ENCODE measurements at places on chromosomes 12 and 14.

GRCh38 chr14:99667821-99668220 lies 16.3 kb upstream of the CYP46A1 start:
- DNase-seq, result no peak

- DNase-seq, result no peak
These were observed 19.6 kb downstream of the ASB2 start for GRCh38 chr14:93956514-93957332.

DNA sequence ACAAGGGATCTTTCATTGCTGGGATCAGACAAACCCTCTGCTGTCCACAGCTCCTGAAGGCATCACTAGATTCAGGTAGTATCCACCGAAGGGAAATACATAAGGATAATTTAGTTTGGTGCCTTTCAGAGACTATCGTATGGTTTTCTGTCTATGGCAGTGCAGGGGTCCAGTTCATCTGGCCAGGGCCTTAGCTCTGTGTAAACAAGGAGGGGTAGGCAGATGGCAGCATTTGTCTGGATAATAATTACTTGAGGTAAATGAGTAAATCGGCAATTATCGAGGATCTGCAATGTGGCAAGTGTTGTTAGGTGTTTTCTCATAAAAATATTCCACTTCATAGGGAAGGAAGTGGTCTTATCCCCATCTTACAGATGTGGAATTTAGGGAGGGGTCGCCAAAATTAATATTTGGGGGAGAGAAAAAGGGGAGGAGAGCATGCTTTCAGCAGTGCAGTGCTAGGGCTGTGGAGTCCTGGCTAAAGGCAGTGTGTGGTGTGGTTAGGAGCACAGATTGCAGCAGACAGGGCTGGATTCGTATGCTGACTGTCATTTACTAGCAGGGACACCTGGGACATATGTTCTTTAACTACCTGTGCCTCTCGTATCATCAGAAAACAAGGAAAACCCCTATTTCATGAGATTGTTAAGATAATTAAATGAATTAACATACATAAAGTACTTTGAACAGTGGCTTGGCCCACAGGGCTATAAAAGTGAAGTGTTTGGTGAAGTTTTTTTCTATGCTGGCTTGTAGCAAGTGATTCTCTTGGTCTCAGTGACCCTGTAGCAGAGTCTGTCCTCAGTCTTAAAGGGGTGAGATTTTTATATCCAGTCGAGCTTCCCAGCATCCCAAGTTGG lies 27.1 kb downstream of the RASSF8 start:
- no peak for DNase-seq

DNA sequence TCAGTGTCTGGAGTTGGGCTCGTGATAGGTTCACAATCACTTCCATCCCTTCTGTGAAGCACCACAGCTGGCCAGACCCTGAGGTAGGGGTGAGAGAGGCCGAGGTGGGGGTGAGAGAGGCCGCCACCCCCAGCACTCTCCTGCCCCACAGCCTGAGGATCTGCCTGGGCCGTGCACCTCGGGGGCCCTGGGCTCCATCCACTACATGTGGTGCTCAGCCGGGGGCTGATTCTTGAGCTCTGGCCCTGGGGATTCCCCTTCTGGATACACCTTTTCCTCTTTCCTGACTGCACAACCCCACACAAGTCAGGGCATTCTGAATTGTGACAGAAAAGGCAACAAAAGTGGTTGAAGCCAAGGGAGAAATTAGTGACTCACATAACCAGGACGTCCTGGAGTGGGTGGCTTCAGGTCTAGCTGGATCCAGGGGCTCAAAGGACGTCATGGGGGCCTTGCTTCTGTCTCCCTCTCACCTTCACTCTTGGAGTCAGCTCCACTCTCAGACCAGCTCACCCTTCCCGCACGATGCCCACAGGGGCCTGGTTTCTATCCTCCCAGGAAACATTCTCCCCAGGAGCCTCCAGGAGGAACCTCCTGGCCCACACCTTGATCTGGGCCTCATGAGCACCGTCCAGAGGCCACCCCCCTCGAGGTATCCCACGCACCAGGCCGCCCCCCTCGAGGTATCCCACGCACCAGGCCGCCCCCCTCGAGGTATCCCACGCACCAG lies 12.1 kb upstream of the FBRSL1 start:
- no peak for DNase-seq

DNA sequence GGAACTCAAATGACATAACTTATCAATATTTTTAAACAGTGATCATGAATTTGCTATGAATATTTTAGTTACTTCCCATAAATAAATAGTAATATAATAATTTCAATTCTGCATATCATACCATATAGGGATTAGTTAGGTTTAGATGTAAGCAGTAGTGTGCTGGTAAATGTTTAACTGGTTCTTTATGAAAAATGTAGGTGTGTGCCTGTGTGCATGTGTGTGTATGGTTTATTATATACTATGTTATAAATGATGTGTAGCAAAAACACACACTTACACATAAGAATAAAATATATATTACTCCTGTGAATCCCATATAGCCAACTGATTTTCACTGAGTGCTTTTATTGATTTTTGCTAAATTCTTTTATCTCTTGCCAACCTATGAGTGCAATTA lies 14.0 kb upstream of the BHLHE41 start:
- DNase-seq, result no peak

GRCh38 chr12:80217011-80217535 lies 117.7 kb downstream of the OTOGL start:
- no peak for DNase-seq

DNA sequence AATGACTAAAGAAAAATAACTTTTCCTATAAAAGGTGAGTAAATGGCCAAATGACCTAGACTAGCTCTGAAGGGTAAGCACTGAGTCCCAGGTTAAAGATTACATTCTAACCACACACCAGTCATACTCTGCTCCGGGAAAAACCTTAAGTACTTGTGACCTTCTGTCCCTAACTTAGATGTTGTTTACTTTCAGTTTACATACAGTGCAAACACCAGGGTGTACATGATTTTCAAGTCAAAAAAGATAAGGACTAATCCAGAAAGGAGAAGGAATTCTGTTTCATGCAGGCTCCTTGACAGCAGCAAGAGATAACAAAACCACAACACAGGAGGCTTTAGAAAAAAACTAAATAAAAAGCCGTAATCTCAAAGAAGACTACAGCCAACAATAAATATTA lies 174.2 kb downstream of the PPM1H start:
- DNase-seq, result no peak

DNA sequence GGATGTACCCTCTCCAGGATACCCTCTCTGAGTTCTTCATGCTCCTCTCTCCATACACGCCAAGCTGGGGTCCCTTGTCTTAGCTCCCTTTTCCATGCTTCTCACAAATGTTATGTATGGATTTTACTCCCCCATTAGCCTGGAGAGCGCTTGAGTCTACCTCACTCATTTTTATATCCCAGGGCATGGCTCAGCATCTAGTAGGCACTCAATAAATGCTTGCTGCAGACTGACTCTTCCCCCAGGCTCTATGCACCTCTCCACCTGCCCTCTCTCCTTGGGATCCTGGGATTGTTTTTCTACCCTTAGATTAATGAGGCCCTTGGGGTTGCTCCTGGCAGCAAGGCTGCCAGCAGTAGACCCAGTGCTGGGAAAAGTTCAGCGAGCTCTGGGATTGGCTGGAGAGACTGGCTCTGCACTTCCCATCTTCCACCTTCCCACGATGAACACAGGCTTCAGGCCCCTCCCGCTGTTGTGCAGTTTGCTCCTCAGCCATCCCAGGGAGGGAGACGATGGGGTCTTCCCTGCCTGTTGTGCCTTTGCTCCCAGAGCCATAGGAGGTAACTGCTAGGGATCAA lies 2.2 kb downstream of the NRIP2 start:
- no peak for DNase-seq

DNA sequence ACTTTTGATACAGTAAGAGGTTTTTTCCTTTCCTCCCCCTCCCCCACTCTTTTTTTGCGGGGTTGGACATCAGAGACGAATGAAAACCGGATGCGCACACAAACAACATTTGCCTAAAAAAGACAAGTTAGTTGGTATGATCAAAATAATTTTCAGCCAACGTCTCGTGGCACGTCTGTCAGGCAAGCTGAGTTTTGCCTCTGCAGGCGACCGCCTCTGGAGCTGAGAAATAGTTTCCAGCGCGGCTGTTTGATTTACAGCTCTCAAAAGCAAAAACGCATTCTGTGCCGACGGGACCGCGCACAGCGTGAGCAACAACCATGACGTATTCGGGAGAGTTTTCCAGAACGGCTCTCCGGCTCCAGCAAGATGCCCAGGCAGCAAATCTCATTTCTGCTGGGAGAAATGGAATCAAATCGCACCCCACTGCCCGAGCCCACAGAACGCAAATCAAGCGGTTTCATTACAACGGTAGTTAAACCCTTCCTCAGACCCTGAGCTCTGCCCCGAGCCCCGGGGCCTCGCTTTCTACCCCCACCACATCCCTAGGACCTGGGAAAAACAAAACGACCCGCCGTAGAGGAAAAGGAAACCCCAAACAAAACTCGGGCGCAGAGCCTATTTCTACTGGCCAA lies 14.2 kb upstream of the CALM1 start:
- DNase-seq, result peak; percentile 73

DNA sequence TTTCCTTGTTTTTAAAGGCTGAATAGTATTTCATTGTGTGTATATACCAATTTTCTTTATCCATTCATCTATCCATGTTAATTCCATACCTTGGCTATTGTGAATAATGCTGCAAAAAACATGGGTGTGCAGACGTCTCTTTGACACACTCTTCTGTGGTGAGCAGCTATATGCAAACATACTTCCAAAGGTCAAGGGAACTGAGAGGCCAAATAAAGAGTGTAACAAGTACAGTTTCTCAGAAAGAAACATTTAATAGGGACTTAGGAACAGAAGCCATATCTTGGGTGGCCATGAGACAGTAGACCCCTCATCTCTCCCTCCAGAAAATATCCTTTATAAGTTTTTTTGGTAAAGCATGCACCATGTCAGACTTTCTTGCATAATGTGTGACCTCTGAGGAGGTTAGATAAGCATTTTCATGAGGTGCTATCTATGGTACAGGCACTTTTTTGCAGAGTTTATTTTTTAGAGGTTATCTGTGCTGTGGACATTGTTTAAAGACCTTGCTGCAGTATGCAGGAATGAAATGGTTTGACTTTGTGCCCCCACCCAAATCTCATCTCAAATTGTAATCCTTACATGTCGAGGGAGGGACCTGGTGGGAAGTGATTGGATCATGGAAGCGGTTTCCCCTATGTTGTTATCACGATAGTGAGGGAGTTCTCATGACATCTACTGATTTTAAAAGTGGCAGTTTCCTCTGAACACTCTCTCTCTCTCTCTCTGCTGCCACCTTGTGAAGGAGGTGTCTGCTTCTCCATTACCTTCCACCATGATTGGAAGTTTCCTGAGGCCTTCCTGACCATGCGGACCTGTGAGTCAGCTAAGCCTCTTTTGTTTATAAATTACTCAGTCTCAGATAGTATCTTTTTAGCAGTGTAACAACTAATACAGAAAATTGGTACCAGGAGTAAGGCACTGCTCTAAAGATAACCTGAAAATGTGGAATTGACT lies 1202.3 kb downstream of the GALC start:
- no peak for DNase-seq

- DNase-seq, result no peak
These were observed 10.7 kb upstream of the TMBIM6 start for GRCh38 chr12:49730568-49731101.

DNA sequence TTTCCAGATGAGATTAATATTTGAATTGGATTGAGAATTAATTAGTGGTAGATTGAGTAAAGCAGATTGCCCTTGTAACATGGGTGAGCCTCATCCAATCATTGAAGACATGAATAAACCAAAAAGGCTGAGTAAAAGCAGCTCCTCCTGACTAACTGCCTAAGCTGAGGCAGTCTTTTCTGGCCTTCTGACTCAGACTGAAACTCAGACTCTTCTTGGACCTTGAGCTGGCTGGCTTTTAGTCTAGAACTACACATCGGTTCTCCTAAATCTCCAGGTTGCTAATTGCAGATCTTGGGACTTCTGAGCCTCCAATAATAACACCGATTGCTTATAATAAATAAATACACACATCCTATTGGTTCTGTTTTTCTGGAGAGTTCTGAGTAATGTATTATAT lies 24.0 kb downstream of the FKBP11 start:
- peak; percentile 33 for DNase-seq

GRCh38 chr12:57740656-57741412 lies 2.3 kb upstream of the AGAP2 start:
- DNase-seq, result no peak

GRCh38 chr12:69130064-69130463 lies 109.3 kb upstream of the CPSF6 start:
- DNase-seq, result no peak

GRCh38 chr12:33226671-33227070 lies 212.9 kb downstream of the SYT10 start:
- DNase-seq, result no peak

- no peak for DNase-seq
These were observed 2.0 kb downstream of the SLC7A8 start for GRCh38 chr14:23181453-23181852.

DNA sequence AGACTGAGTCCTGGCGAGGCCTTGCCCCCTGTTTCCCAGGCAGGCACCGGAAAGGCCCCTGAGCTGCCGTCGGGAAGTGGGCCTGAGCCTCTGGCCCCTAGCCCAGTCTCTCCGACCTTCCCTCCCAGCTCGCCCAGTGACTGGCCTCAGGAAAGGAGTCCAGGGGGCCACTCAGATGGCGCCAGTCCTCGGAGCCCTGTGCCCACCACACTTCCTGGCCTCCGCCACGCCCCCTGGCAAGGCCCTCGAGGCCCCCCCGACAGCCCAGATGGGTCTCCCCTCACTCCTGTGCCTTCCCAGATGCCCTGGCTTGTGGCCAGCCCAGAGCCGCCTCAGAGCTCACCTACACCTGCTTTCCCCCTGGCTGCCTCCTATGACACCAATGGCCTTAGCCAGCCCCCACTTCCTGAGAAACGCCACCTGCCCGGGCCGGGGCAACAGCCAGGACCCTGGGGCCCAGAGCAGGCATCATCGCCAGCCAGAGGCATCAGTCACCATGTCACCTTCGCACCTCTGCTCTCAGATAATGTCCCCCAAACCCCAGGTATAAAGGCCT lies 10.9 kb downstream of the TNS2 start:
- DNase-seq, result no peak

DNA sequence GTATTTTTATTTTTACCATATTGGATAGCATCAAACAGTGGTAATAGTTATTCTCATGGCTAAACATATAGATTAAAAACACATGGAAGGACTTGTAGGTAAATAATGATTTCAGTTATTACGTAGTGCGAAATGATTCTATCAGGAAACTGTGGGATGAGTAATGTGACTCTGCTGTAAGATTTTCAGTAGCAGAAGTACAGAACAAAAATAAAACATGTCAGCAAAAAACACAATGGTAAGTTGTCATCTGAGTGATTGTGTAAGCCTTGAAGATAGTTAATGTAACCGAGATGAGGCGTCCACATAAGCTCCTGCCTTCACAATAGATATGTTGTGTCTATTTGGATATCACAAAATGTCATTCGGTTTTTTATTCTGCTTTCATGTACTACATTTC lies 99.8 kb downstream of the BORCS5 start:
- DNase-seq, result peak; percentile 57

- DNase-seq, result no peak
These were observed 142.9 kb upstream of the TMPO start for GRCh38 chr12:98372340-98373024.

GRCh38 chr14:28412077-28412476 lies 354.5 kb upstream of the FOXG1 start:
- DNase-seq, result no peak

All from stromal cell of bone marrow (primary cell).